Stimulated activated CD4-positive, alpha-beta T cell treated with anti-CD3 and anti-CD28 coated beads, Interleukin-12 subunit alpha, Interleukin-12 subunit beta, amount 100 ng/mL, for 48 hours (primary cell): ENCODE measurements at places on chromosomes 2 and 18.

DNA sequence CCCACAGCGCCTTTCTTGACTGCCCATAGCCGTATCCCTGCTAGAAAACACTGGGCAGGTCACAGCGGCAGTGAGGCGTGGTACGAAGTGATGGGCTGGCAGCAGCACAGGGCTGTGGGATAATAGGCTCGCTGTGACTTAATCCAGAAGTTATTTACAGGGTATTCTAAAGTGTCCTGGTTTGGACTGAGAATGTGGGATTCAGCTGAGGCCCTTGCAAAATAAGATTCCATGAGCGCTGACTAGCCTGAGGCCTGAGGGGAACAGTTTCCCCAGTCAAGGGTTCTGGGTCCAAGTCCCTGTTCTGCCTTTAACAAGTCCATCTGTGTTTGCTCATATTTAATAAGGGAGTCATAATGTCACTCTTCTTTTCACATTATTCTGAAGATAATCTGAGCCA, 34.6 kb downstream of the SETBP1 start:
- DNase-seq: no peak

DNA sequence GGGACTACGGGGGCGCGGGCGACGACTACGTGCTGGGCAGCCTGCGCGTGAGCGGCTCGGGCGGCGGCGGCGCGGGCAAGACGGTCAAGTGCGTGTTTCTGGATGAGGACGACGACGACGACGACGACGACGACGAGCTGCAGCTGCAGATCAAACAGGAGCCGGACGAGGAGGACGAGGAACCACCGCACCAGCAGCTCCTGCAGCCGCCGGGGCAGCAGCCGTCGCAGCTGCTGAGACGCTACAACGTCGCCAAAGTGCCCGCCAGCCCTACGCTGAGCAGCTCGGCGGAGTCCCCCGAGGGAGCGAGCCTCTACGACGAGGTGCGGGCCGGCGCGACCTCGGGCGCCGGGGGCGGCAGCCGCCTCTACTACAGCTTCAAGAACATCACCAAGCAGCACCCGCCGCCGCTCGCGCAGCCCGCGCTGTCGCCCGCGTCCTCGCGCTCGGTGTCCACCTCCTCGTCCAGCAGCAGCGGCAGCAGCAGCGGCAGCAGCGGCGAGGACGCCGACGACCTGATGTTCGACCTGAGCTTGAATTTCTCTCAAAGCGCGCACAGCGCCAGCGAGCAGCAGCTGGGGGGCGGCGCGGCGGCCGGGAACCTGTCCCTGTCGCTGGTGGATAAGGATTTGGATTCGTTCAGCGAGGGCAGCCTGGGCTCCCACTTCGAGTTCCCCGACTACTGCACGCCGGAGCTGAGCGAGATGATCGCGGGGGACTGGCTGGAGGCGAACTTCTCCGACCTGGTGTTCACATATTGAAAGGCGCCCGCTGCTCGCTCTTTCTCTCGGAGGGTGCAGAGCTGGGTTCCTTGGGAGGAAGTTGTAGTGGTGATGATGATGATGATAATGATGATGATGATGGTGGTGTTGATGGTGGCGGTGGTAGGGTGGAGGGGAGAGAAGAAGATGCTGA, 1.4 kb downstream of the SOX11 start:
- DNase-seq: no peak

- DNase-seq: no peak
Measured at GRCh38 chr2:160674146-160674750, 180.6 kb upstream of the RBMS1 start.

- no peak for DNase-seq
Measured at GRCh38 chr2:229252280-229252679, 18.8 kb downstream of the PID1 start.

DNA sequence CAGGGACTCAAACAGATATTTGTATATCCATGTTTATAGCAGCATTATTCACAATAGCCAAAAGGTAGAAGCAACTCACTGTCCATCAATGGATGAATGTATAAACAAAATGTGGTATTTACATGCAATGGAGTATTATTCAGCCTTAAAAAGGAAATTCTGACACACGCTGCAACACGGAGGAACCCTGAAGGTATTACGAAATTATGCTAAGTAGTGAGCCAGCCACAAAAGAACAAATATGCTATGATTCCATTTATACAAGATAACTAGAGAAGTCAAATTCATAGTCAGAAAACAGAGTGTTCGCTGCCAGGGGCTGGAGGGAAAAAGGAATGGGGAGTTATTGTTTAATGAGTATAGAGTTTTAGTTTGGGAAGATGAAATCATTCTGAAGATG, 61.0 kb upstream of the CDKL4 start:
- DNase-seq: no peak

- DNase-seq: no peak
Measured at GRCh38 chr2:170887896-170888295, 41.2 kb upstream of the GORASP2 start.

- no peak for DNase-seq
Measured at GRCh38 chr18:32974421-32975162, 201.8 kb upstream of the KLHL14 start.

DNA sequence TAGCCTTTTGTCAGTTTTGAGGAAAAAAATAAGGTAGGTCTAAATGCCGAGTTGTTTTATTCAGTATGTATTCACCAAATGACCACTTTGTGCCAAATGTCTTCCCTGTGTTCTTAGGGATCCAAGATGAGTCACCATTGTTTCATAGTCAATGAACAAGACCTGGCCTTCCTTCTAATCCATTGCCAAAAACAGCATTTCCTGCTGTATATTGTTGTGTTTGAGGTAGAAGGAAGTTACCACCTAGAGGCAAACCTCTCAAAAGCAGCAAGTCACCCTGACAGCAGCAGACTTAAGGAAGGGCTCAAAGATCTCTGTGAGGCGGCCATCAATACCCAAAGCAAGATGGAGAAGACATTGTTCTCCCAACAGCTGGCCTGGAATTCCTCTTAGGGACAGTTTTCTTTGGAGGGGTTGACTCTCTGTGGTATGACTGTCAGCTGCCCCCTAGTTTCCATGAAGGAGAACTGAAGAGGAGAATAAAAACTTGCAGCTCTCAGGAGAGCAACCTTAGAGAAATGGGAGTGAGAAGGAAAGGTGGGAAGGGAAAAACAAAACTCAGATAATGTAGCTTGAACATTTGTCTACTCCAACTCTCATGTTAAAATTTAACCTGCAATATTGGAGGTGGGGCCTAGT, 328.3 kb downstream of the LRATD1 start:
- DNase-seq: no peak

GRCh38 chr2:63846487-63846886, 4.8 kb downstream of the UGP2 start:
- no peak for DNase-seq

DNA sequence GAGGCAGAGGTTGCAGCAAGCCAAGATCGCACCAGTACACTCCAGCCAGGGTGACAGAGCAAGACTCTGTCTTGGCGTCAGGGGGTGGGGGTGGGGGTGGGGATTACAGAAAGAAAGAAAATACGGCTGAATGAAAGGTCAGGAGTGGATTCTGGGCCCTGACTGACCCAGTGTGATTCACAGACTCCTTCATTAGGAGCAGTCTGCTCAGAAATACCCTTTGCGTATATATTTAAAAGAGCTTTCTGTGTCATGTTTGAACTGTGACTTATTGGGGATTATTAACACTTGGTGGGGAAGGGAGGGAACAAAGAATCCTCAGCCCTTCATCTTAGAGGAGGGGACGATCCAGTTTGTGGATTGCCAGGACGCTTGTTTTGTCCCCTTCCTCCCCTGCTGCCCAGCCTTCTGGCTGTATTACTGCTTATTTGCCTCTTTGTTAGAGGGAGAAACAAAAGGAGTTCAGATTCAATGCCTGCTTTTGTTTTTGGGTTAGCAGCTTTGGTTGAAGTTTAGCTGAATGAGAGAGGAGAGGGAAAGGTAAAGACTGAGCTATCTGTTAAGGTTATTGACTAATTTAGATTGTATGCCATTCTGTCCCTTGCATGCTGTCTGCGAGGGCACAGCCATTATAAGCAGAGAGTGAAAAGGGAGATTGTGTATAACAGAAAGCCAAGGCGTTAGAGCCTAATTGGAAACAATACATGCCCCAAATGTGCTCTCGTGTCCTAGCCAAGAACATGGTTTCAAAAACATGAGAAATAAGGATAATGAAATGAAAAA, 118.3 kb downstream of the FMNL2 start:
- no peak for DNase-seq

DNA sequence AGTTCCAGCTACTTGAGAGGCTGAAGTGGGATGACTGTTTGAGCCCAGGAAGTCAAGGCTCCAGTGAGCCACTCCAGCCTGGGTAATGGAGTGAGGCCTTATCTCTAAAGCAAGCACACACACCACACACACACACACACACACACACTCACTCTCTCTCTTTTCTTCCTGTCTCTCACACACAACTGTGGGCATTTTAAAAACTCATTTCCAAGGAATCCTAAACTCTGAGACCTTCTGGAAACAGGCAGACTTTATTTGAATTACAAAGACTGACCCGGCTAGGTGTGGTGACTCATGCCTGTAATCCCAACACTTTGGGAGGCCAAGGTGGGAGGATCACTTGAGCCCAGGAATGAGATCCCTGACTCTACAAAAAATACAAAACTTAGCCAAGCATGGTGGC, 21.3 kb downstream of the WDSUB1 start:
- no peak for DNase-seq

DNA sequence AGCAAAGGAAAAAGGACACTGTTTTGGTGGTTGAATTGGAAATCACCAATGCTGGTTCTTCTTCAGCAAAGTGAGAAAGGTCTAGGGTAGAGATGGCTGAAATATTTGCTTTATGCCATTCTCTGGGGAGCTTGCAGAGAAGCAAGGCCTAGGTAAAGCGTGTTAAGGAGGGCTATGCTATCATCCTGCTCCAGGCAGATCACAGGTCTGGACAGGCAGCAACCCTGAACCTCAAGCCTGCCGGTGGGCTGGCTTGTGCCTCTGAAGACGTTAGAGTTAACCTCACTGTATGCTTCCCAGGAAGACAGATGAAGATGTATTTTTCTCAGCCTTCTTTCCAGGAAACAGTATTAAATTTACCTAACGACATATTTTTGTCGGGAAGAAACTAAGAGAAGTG, 138.5 kb upstream of the LYPD6 start:
- no peak for DNase-seq

DNA sequence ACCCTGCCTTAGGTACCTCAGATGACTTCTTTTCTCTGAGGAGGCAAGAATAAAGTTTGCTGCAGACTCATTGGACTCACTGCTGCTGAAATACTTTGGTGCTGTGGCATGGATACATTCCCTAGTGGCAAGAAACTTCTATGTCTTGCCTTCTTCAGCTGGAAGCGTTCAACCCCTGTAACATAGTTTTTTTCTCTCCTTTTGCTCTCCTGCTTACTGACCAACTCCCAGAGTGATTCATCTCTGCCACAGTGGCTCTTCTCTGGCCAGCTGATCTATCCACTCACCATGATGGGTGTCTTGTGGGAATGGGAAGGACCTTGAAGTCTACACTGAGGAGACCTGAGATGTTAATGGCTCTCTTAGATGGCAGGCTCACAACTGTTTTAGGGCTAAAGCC, 309.3 kb upstream of the LRRTM4 start:
- DNase-seq: no peak

DNA sequence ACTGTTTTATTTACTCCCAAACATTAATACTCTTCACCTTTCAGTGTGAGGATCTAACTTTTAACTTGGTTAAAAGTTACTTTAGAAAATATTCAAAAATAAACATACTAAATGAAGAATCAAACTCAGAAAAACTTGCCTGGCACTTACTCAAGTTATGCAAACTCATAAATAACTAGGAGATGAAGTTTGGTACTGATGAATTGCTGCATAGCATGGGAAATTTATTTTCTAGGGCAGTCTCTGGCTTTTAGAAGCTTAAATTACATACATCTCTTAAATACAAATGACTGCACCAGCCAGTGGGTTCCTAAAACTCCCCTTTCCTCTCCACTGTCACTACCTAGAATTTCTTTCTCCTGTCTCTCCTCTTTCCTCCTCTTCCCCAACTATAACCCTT, 46.7 kb upstream of the CREB1 start:
- DNase-seq: no peak

GRCh38 chr2:37568565-37568964, 102.9 kb downstream of the CDC42EP3 start:
- no peak for DNase-seq

- DNase-seq: no peak
Measured at GRCh38 chr2:238730001-238730669, 117.8 kb upstream of the TWIST2 start.
